T-helper 17 cell (primary cell): ENCODE measurements at places on chromosomes 6 and 20. TPM values are rescaled to one million over a fixed set of nuclear protein-coding genes. Genes with fewer than 3 reads are reported as not detected.

- no peak for DNase-seq
Observed at GRCh38 chr20:47749339-47749738, 35.9 kb downstream of the SULF2 start.

DNA sequence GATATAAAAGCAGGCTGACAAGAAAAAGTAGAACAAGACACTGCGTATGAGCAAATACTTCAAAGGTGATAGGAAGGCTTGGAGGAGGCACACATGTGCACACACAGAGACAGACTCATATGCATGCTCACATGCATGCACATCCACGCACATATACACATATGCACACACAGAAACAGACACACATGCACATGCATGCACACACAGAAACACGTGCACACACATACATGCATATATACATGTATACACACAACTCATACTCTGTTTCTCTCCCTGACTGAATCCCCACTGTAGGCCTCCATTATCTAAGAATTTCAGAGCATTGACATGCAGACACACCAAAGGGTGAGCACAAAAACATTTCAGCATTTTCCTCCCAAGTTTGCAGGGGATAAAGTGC lies 43.7 kb downstream of the VGLL2 start:
- no peak for DNase-seq

- no peak for DNase-seq
Observed at GRCh38 chr6:98041921-98042320, 758.9 kb upstream of the MMS22L start.

DNA sequence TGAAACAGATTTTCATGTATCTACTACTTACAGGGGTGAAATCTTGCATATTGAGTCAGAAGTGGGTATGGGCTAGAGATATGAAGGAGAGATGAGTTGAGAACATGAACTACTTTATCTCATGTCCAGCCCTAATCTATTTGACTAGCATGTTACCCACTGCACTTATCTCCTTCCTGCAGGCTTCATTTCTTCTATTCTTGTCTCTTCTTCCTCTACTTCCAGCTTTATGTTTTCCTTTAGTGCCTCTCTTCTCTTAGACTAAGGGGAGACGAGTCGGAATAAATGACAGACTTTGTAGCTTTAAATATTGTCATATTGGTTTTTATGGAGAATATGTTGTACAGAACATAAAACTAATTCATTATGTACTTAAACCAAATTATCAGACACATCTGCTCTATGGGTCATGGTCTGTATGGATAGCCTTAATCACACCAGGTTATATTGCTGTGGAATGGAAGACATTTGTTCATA lies 5.3 kb downstream of the RAB32 start:
- no peak for DNase-seq

- DNase-seq: no peak
Observed at GRCh38 chr20:58611236-58612030, 39.6 kb upstream of the STX16 start.

DNA sequence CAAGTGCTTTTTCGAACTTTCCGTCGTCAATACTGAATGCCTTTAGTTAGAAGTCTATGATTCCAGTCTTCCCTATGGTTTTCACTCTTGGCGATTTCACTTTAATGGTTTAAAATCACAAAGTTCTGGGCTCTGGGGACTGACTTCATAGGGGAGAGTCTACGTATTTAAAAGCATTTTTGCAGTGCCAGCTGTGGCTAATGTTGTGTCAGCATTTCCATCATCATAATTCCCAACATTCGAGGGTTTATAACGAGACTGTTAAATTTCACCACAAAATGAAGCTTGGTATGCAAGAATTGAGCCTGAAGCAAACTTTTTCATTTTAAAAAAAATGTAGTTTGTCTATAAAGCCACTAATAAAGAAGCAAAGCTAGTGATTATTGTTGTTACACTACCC lies 242.7 kb downstream of the SOX4 start:
- DNase-seq: no peak

DNA sequence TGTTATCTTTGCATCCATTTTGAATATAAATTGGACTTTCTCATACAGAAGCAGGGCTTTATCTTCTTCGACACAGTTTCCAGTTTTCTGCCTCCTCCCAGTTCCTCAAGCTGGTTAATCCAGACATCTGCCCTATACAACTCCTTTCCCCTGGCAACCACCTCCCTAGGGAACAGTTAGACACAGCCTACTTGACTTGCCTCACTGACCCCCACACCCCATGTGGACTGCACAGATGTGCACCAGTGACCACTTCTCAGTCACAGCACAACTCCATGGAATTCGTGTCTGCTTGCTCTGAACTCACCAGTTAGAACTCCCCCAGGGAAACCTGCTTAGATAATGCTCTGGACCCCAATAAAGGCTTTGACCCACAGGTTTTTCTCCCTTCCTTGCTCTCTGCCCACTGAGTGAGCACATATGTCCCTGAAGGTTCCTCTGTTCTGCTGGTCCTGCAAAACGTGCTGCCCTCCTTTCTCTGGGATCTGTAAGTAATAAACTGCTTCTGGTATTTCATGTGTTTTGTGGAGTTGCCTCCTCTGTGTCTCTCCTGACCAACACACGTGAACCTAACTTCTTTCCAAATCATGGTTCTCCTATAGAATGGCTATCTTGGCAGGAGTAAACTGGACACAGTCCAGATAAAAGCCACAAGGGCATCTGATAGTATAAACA lies 351.2 kb downstream of the CD83 start:
- no peak for DNase-seq

DNA sequence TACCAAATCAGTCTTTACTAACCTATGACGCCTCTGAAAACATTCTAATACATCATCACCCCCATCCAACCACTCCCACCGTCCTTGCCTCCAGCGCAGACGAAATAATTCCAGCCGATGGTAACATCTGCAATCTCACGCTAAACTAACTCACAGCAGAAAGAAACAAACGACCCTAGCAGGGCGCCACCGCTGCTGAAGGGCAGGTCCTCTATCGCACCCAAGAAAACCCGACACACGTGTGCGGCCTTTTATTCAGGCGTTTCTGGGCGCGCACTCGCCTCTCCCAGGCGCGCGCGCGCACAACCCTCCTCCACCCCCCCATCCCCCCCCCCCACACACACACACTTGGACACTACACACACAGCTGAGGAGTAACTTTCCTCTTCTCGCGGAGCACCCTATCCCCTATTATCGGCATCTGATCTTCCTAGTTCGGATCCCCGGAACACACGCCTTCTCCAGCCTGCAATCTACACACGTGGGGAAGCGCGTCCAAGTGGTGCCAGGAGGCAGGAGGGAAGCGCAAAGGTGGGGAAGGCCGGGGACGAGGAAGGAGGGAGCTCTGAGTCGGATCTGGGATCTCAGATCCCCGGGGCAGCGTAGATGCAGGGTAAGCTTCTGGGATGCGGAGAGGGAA lies 1.4 kb downstream of the GFOD1 start:
- no peak for DNase-seq

DNA sequence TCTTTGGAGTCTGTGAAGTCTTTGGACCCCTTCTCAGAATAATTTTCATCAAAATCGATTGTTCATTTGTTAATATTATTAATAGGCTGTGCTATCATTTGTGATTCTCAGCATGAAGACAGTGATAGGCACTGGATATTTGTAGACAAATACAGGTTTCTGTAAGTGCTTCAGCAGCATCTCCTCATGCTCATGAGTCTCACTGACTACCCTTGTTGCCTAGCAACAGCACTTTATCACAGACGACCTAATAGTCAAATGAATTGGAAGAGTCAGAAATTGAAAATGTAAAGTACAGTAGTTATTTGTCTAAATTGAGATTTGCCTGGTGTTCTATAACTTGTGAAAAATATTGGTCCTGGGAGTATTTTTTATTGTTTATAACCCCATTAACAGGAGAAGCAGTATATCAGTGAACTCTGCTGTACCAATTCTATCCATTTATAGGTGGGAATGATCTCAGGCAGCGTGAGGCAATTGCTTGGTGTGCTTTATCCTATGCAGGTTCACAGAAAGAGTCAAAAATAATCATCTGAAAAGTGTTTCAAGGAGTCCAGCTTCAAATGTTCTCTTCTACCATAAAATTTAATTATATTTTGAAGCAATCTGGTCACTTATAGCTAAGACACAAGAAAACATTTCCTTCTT lies 684.6 kb downstream of the RFPL4B start:
- DNase-seq: no peak

DNA sequence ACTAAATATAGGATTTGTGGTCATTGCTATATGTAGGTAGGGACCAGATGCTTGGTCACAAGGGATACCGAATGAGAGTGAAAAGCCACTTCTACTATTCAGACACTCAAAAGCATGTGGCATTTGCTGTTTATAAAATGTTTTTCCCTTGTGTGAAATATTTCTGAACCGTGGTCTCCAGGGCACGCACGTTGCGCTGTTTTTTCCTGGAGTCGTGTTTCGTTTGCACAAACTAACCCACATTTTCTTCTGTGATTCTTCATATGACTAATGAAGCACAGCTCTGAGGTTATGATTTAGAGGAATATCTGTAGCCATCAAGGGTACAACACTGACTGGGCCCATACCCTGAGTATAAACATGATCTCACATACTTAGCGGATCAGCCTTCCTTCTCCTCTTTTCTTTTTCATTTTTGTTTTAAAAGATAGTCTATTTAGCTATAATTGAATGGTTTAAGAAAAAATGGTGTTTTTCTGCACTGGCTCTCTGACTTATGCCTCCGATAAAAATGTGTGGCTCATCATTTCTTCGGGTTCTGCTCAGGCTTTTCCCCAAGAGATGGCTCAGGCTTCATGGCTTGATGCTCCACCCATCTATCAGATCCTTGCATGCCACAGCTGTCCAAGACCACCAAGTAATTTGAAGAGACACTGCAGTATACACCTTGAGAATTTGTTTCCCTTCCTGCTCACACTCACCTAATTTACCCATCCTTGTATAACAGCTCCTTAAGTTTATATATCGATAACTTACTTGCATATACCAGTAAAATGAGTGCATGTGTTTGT lies 59.9 kb upstream of the HBS1L start:
- no peak for DNase-seq

GRCh38 chr6:53725791-53726575 lies 60.4 kb upstream of the KLHL31 start:
- DNase-seq: peak; percentile 59

DNA sequence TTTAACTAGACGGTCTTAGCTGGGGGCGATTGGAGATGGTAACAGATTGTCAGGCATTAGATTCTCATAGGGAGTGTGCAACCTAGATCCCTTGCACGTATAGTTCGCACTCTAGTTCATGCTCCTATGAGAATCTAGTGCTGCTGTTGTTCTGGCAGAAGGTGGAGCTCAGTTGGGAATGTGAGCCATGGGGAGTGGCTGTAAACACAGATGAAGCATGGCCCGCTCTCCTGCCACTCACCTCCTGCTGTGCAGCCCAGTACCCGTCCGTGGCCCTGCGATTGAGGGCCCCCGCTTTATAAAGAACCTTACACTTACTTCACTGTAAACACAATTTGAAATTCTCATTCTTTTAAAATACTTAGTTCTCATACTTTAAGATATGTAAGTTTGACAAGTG lies 339.4 kb downstream of the CDH26 start:
- DNase-seq: no peak

GRCh38 chr6:29602564-29603361 lies 17.8 kb downstream of the OR2H2 start:
- DNase-seq: no peak

DNA sequence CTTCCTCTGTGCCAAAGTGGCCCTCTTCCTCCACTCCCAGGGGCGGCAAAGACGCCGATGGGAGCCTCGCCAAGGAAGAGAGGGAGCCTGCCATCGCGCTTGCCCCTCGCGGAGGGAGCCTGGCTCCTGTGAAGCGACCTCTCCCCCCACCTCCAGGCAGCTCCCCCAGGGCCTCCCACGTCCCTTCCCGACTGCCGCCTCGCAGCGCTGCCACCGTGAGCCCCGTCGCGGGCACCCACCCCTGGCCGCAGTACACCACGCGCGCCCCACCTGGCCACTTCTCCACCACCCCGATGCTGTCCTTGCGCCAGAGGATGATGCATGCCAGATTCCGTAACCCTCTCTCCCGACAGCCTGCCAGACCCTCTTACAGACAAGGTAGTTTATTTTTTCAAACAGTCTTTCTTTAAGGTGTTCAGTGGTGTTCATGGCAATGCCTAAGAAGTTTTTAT lies 64.9 kb downstream of the FNDC1 start:
- no peak for DNase-seq

DNA sequence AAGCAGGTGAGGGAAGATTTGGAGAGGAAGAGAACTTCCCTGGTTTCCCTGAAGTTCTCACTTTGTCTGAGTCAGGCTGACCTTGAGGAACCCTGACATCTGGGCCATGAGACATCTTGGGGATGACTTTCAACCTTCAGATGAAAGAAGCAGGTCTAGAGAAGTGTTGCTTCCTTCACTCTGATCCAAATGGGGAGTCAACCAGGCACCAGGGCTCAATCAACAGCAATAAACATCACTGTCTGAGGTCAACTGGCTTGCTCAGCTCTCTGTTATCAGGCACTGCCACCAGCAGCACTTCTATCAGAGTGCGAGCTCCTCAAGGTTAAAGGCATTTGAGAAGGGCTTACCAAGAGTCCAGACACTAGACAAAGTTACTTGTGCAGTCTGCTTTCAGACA lies 6.3 kb downstream of the ACOT8 start:
- no peak for DNase-seq

DNA sequence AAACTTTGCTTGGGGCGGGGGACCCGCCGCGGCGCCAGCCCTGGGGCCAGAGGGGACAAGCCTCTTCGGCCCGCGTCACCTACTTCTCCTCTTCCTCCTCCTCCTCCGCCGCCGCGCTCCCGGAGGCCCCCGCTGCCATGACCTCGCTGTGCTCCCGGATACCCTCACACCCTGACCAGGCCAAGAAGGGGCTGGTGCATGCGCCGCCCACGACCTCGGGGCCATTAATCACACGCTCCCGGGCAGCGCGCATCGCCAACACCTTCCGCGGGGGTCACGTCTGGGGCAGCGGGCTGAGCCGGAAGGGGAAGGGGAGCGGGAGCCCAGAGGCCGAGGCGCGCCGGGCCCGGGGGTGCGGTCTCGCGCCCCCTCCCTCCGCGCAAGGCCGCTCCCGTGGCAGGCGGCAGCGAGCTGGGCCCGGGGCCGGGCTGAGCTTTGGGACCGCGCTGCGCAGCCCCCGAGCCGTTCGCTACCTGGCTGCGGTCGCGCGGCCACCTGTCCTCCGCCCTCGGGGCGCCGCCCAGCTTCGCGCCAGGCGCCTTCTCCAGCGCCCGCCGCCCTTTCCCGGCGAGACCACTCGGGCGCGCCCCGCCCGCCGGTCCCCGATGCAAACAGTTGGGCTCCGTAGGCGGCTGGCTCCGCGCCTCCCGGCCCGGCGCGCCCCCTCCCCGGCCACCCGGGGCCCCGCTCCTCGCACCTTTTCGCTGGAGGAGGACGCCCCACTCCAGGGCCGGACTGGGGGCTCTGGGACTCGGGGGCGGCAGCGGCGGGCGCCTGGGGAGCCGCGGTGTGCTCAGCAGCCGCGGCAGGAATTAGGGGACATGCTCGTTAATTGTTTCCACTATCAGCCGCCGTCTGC lies 575 bp upstream of the CNR1 start:
- no peak for DNase-seq

- DNase-seq: no peak
Observed at GRCh38 chr6:157556671-157557430, 175.9 kb downstream of the ZDHHC14 start.

SEMG1 gene
- total RNA-seq: not detected

SIRPB2 gene
- 1.8 TPM for total RNA-seq

PSORS1C2 gene
- not detected for total RNA-seq

IL17F gene
- 0.35 TPM for total RNA-seq

TMEM74B gene
- 0.32 TPM for total RNA-seq

GATA5 gene
- total RNA-seq: not detected

DNAH8 gene
- total RNA-seq: 0.05 TPM

KIF25 gene
- not detected for total RNA-seq

CLIC5 gene
- 7.2 TPM for total RNA-seq

SYNE1 gene
- 165 TPM for total RNA-seq

SLC22A2 gene
- total RNA-seq: not detected

BCAS1 gene
- total RNA-seq: 0.27 TPM
